Brain microvascular endothelial cell (primary cell): ENCODE measurements at places on chromosomes 6 and 20.

DNA sequence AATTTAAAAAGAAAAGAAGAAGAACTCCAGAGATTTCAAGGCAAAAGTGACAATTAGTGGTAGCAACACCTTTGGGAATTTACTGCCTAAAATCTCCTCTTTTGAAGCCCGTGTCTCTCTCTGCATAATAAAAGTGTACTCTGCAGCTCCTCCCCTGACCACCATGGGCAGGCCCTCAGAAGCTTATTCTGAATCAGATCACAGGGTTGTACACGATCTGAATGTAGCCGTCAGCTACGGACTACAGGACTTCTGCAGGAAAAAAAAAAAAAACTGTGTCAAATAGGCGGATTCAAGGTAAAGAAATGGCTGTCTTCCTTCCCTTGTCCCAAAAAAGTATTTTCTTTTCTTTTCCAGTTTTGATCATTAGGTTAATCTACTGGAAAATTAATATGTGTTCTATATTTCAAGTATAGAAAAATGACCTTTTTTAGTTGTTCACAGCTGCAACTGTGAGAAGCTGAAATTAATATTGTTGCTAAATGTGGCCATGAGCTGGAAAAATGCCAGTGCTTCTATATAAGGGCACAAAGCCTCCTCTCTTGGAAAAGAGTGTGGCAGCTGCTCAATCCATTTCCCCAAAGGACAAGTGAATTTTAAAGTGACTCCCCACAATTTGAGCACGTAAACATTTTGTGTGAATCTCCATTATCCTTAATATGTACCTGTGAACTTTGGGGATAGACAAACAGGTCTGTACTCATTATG is 397.4 kb downstream of the C6orf118 start:
- DNase-seq: no peak

- DNase-seq: peak; percentile 64
Observed at GRCh38 chr6:151240791-151241642, 1.2 kb downstream of the AKAP12 start.

- DNase-seq: no peak
Observed at GRCh38 chr6:66849843-66850242, 1142.8 kb upstream of the EYS start.

- DNase-seq: no peak
Observed at GRCh38 chr20:57091748-57092111, 174.7 kb downstream of the BMP7 start.

DNA sequence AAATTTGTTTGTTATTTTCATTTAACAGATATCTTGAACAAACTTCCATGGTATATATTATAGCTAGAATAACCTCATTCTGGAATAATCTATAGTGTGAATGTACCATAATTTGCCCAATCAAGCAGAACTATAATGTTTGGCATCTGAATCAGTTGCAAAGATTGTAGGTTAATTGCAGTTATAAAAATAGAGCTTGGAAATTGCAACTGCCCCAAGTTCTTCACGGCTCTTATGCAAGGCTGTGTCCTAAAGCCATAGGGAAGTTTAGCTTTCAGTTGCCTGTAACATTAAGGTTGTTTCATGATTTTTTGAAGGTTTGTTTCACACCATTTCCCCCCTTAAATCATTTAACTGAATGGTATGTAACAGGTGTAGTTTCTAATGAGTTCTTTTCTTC is 19.4 kb downstream of the NQO2 start:
- DNase-seq: no peak

GRCh38 chr20:2051946-2052345 is 49.7 kb upstream of the STK35 start:
- DNase-seq: no peak

DNA sequence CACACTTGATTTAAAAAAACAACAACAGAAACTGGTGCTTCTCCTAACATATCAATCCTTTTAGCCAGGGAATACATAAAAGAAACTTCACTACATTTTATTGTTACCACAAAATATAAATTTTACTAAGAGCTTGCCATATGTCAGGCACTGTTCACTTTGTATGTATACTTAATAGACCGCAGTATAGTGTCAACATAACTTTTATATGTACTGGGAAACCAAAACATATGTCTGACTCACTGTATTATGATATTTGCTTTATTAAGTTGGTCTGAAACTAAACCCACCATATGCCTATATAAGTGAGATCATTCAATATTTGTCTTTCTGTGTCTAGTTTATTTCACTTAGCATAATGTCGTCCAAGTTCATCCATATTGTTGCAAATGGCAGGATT is 108.4 kb downstream of the KLHL32 start:
- DNase-seq: no peak

GRCh38 chr6:45970326-45970725 is 45.3 kb downstream of the CLIC5 start:
- DNase-seq: no peak

DNA sequence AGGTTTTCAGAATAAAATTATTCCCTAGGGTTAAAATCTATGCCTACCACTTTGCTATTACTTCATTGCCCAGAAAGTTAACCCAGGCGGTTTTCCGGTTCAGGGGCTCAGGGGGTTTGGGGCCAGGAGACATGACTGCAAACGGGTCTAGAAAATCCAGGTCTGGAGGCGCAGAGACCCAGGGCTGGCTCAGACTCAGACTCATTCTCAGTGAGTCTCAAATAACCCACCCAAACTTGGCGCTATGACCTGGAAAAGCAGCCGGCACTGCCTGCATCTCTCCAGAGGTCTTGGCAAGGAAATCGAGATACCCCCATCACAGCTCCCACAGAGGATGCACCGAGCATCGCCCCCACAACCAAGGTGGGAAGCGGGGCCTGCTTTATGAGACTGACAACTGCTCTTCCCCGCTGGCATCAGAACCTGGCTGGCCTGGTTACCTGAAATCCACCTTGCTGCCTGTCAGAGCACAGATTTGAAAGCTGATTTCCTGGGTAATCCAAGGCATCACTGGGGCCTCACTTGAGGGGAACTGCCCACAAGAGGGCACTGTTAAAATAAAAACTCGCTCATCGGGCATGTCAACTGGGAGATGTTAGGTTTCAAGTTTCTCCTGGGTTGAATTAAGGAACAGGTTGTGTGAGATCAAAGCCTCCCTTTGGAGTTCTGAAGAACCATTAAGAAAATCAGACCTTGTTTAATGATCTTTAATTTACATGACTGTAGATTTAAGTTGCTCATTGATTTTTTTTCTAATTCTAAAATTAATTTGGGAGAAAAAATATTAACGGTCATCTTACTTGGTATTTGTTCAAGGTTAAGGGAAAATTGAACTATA is 55.1 kb downstream of the KIF16B start:
- peak; percentile 45 for DNase-seq

GRCh38 chr6:41054511-41054910 is 1.5 kb downstream of the APOBEC2 start:
- no peak for DNase-seq

DNA sequence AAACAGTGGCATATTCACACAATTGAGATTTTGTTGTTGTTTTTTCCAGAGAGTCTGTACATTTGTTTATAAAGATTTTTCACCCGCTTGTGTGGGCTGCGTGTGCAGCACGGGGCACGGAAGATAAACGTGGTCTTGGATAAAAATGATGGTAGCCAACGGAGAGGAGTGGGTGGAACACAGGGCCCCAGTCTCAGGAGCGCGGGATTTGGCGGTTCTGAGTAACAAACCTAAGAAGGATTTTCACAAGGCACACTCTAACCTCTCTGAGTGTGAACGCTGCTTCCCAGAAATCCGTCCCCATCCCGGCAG is 3.6 kb upstream of the BNIP5 start:
- no peak for DNase-seq

DNA sequence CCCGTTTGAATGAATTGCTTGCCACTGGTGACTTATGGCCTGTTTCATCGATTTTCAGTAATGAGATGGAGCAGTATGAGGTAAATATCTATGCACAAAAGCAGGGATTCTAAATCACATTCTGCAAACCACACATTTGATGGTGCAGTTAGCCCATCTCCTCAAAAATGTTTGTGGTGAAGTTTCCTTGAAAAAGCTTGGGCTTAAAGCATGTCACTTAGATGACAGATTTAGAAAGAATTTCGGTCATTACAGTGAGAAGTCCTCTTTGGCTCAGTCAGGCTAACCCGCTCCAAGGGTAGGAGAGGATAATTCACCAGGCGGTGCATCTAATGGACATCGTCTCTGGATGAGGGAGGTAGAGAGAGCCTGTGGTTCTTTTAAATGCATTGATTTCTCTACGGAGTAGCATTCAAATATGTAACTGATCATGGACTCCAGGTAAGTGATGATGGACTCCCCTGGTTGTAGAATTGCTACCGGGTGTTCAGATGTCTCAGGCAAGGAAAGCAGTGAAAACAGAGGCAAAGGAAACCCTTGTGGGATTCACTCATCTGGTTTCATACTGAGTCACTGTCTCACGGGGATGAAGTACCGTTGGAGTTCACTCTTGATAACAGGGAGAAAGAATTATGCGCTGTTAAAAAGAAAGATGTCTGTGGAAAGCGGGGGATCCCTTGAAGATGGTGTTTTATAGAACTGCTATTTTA is 65.3 kb downstream of the AIG1 start:
- peak; percentile 68 for DNase-seq

DNA sequence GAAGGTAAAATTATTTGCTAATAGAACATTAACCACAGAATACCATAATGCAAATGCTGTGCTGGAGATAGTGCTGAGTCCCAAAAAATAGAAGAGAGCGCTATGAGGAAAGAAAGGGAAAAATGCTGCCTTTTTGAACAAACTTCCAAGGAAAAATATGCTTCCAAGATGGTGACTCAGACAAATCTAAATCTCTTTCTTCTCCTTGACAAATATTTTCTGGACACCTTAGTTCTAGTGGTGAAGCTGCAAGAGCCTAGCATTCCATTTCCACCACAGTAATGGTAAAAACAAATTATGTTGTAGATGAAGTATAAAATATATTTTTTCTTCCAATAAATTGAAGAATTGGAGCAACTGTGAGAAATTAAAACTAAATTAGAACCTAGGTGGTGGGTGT is 155.6 kb upstream of the TBX18 start:
- no peak for DNase-seq

DNA sequence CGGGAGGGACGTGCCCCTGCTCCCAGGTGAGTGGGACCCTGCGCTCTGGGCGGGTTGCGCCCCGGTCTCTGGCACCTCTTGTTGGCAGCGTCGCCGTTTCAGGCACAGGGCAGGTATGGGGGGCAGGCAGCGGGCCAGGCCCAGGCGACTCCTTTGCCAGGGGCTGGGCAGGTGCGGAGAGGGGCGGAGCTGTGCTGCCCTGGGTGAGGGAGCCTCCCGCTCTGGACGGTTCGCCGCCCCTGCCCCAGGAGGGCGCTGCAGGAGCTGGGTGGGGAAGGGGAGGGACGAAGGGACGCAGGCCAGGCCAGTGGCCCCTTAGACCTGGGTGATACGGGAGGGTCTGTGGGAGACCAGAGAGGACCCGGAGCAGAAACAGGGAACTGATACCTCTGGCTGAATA is 663.9 kb upstream of the DEFB115 start:
- DNase-seq: no peak

DNA sequence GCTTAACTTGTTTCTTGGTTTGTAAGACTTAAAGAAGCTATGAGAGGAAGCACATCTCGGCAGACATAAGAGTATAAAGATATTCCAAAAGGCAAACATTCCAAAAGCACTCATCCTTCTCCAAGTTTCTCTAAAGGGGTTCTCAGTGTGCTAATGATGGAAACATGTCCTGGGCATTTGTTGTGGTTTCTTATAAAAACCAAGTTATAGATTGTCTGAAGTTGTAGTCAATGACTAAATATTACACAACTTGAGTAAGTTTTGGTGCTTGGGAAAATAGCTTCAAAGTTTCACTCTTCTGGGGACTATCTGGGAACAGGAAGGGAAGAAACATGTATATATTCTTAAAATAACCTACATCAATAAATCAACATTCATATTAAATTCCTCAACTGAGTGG is 128.3 kb upstream of the TBX18 start:
- peak; percentile 70 for DNase-seq

DNA sequence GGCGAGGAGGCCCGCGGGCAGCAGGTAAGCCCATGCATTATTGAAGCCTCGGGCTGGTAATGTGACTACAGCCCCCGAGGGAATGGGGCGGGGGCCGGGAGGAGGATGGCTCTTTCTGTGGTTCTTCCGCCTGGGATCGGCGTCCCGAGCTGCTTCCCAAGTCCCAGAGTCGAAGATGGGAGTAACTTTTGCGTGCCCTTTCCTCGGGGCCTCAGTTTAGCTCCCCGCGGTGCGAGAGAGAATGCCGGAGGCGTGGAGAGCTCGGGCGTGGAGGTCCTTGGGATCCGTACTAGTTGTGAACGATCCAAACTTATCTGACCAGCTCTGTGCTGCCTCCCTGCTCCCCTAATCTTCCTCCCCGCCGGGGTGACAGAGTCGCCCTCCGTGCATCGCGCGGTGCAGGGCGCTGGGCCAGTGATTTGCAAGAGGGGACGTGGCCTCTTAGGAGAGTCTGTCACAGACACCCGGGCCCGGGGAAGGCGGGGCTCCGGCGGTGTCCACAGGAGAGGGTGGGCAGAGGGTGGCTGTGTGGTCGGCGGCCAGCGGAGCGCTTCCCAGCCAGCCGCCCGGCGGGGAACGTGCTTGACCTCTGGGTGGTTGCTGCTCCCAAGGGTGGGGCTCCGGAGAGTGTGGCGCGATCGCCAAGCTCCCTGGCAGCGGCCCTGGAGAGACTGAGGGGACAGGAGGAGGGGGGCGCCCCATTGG is 815 bp downstream of the UTRN start:
- DNase-seq: peak; percentile 26

DNA sequence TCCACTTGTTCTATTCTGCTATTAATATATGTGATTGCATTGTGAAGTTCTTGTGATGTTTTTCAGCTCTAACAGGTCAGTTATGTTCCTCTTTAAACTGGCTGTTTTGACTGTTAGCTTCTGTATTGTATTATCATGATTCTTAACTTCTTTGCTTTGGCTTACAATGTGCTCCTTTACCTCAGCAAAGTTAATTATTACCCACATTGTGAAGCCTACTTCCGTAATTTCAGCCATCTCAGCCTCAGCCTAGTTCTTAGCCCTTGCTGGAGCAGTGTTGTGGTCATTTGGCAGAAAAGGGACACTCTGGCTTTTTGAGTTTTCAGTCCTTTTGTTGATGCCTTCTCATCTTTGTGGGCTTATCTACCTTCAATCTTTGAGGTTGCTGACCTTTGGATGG is 440.2 kb downstream of the TBC1D32 start:
- no peak for DNase-seq

- DNase-seq: no peak
Observed at GRCh38 chr6:26403893-26404292, 1.8 kb downstream of the BTN3A1 start.

DNA sequence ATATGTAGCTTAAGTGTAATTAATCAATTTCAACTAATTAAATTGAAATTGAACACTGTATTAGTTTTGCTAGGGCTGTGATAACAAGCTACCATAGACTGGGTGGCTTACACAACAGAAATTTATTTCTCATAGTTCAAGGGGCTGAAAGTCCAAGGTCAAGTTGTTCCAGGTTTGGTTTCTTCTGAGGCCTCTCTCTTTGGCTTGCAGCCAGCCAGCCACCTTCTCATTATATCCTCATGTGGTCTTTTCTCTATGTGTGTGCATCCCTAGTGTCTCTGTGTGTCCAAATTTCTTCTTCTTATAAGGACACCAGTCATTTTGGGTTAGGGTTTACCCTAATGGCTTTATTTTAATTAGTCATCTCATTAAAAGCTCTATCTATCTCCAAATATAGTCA is 611.7 kb downstream of the UTRN start:
- DNase-seq: no peak
